ENCODE measurements at places on chromosomes 16 and 17.

DNA sequence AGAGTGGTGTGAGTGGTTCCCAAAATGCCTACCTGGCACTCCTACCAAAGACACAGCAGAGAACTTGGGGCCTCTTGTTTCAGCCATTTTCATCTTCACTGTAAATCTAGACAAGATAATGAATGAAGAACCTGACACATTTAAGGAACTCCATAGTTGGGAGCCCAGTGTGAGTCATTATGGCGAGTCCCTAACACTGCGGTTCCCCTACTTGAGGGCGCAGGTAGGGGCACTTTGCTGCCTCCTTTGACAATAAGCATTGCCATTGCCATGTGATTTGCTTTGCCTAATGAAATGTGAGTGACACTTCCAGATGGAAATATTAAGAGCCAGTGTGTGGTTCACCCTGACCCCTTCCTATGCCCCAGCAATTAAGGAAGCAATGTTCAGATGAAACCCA is 517.6 kb downstream of the MAF start:
- no peak for DNase-seq

DNA sequence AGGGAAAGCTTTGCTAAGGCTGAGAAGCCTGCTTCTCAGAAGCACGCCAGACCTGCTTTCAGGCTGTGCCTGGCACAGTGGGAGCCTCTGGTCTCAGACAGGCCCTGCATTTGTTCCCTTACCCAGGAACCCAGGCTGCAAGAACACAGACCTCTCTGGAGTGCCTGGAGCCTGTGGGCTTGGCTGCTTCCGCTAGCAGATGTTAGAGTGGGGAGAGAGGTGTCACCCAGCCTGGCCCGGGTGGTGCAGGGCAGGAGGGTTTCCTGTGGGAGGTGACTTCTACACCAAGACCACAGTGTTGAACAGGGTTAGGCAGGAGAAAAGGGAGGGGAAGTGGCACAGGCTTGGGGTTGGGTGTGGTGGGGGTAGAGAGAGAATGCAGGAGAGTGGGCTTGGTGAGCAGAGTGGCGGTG is 35.8 kb upstream of the ADGRG1 start:
- no peak for DNase-seq

DNA sequence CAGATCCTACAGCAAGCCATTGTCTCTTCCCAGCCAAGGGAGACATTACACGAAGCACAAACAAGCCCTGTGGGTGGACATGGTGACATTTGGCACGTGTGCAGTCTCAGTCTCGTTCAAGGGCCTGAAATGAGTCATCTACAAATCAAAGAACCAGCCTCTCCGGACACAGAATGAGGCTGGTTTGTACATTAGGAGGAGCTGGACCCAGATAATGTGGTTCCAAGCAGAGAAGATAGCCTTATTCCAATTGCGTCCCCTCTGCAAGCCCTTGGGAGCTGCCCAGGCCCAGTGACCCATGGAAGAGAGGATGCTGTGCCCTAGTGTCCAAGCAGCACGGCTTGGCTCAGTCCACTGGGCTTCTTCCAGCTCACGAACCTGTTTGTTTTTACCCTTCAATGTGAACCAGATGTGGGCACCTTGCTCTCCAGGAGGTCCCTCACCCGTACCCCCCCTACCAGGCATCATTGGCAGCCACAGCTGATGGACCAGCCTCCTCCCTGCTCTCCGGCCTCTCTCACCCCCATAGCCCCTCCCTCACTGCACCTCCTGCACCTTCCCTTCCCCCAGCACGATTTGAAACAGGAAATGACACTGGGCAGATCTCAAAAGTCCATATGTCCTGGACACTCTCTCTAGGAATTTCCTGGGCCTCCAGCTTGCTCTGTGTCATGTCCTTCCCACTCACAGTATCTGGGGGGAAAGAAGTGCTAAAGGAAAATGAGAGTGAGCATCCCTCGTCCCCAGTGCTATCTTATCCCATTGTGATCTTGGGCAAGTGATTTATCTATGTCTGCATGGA is 26.2 kb downstream of the KPNA2 start:
- no peak for DNase-seq

DNA sequence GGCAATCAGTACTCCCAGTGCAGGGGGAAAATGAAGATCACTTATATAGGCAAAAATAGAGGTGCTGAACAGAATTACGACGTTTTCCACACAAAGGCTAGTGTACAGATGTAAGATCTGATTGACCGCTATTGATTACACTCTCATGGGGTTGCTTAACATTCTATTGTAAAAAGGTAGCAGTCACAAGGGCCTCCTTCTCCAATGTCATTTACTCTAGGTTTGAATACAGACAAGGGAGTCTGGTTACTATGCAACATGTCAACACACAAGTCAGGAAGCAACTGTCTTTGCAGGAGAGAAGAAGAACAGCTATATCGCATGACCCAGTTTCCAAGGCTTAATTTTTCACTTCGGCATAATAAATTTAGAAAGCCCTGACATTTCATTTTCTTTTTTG is 7.9 kb downstream of the KRT37 start:
- peak; percentile 45 for DNase-seq

- peak; percentile 62 for DNase-seq
These were observed 73.3 kb upstream of the MTMR4 start for GRCh38 chr17:58587713-58588117.

DNA sequence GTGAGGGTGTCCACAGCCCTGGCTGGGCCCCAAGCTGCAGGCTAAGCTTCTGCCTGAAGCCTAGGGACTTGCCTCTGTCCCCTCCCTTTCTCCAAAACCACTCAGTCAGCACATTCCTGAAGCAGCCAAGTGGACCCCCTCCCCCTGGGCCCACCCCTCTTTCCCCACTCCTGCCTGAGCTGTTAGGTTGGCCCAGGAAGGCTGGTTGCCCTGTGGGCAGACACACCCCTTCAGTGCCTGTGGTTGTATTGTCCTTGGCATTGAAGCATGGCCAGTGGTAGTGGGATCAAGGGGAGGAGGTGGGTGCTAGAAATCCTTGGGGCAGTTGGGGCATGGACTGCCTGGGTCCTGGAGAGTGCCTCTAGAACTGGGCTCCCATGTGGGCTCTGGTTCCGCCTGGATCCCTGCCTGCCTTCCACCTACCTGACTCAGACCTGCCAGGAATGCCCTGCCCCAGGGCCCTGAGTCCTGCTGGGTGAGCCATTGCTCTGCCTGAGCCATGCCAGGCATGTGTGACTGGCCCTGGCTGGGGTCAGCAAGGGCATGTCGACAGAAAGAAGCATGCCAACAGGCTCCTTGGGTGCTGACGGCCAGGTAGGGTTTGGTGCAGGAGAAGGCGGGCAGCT is 2.1 kb downstream of the TRAF4 start:
- no peak for DNase-seq

- DNase-seq, result peak; percentile 30
These were observed 26.9 kb downstream of the PTRH2 start for GRCh38 chr17:59680314-59680713.

DNA sequence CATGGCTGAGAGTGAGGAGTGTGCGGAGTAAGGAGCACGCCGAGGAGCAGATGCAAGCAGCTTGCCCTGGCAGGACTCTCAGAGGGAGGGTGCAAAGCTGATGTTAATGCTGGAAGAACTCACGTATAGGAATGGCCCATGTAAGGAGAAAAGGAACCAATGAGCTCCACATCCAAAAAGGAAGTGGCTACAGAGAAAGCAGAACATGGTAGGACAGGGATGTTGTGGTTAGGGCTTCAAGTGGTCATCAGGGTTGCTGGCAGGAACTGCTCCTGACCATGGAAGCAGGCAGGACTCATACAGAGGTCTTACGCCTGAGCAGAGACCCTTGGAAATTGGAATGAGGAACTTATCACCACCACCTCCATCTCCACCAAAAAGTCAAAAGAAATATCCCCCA is 5.2 kb downstream of the MYO1D start:
- DNase-seq, result no peak

GRCh38 chr17:72236980-72237633 is 116.3 kb downstream of the SOX9 start:
- no peak for DNase-seq

- DNase-seq, result no peak
These were observed 32.8 kb downstream of the SCNN1B start for GRCh38 chr16:23334950-23335349.
